Stimulated activated CD4-positive, alpha-beta T cell treated with anti-CD3 and anti-CD28 coated beads, Interleukin-1b, Interleukin-23, amount 100 ng/mL, for 1 hour (primary cell): ENCODE measurements at places on chromosomes 5 and 9.

DNA sequence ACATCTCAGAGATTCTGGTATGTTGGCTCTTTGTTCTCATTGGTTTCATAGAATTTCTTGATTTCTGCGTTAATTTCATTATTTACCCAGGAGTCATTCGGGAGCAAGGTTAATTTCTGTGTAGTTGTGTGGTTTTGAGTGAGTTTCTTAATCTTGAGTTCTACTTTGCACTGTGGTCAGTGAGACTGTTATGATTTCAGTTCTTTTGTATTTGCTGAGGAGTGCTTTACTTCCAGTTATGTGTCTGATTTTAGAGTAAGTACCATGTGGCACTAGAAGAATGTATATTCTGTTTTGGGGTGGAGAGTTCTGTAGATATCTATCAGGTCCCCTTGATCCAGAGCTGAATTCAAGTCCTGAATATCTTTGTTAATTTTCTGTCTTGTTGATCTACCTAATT, 12.2 kb downstream of the RANBP17 start:
- no peak for DNase-seq

GRCh38 chr9:7906783-7907550, 107.4 kb upstream of the DMAC1 start:
- DNase-seq, result no peak

- DNase-seq, result no peak
Observed at GRCh38 chr9:77945798-77946197, 85.8 kb downstream of the GNAQ start.

DNA sequence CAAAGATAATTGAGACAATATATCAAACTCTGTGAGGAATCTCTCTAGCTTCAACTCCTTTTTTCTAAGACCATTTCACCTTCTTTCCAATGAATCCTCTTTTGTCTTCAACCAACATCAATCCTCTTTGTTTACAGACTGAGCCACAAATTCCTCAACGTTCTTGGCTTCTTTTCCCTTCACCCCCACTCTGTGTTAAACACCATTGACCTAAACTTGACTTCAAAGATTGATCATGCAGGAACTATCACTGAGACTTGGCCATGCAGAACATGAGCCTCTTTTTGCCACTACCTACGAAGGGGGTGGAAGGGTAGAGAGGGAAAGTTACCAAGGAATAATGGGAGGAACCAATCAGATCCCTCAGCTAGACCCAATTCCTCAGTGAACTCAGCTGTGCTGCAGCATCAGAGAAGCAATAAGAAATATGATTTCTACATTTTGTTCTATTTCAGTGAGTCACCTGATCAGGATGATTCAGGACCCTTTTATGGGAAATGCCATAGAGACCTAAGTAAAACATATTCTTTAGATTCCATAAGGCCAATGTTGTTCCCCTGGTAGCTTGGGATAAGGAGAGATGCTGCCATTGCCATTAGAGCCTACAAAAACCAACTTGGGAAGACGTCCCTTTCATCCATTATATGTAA, 187.7 kb upstream of the RGMB start:
- no peak for DNase-seq

- no peak for DNase-seq
Observed at GRCh38 chr9:16425562-16426231, 444.8 kb downstream of the BNC2 start.
